Neuronal stem cell (in vitro differentiated cells): ENCODE measurements at places on chromosomes 5 and 9.

DNA sequence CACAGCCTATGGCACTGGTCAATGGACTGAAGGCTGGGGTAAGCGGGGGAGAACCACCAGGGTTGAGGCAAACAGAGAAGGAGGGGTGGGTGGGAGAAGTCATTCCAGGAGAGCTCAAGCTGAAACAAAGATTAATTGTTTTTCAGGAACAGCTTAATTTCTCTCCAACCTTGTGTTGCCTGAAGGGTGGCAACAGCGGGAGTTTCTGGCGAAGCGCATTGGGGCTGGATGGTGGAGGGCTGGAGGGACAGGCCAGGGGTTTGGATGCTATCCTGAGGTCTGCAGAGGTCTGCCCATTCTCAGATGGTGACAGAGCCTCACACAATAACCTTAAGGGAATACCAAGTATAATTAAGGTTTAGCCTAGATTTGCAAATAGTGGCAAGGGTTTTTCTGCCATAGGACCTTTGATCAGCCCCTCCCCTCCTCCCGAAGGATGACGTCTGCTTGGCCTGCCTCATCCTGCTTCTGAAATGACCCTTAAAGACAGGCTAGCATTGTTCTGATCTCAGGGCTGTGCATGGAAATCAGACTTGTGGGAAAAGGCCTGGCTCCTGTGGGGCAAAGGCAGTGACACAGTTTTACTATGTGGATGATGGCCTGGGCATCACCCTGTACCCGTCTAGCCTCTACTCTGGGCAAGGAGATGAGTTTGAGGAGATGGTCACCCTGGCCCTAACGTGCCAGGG, 32.7 kb downstream of the PSD2 start:
- no peak for DNase-seq

- DNase-seq: no peak
Observed at GRCh38 chr5:80622756-80623155, 31.7 kb upstream of the MSH3 start.

GRCh38 chr5:128163991-128164390, 80.4 kb downstream of the SLC12A2 start:
- DNase-seq: no peak

DNA sequence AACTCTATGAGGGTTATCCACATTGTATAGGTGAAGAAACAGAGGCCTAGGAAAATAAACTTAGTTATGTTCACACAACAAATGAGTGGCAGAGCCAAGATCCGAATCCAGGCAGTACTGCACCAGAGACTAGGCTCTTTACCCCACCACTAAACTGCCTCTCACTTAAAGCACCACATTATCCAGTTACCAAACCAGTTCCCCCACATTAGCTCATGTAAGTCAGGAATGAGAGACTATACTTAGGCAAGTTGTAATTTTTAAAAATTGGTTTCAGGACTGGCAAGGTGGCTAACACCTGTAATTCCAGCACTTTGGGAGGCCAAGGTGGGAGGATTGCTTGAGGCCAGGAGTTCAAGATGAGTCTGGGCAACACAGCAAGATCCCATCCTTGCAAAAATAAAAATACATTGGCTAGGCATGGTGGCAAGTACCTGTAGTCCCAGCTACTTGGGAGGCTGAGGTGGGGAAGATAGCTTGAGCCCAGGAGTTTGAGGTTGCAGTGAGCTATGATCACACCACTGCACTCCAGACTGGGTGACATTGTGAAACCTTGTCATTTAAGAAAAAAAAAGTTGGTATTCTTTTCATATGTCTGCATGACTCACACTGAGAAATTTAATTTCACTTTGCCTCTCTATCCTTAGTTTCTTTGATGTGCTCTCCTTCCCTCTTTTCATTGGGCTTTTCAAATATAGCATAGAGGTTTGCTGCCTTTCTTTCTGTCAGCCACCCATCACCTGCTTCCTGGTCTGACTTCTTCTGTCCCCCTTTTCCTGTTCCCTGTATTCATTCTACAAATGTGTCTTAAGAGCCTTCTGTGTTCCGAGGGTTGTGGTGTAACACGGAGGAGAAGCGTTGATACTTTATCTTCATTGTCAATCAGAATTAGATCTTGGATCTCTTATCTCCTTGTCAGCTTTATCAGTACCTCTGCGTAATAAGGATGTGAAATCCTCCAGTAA, 64.7 kb downstream of the ERMP1 start:
- no peak for DNase-seq

DNA sequence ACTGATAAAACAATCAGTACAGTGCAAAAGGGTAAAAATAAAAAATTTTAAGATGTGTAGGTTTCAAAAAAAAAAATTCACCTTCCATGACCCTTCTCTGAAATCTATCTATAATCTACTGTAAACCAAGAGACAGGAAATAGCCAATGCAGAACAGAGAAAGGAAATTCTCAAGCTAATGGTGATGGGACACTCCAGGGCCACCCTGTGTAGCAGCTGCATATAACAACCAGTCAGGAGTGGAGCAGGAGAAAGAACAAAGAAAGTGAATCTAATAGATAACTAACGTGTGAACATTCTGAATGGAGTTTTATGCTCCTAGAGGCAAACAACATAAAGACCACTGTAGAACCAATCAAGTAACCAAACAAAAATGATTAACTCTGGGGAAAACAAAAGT, 16.6 kb downstream of the SPTLC1 start:
- no peak for DNase-seq

DNA sequence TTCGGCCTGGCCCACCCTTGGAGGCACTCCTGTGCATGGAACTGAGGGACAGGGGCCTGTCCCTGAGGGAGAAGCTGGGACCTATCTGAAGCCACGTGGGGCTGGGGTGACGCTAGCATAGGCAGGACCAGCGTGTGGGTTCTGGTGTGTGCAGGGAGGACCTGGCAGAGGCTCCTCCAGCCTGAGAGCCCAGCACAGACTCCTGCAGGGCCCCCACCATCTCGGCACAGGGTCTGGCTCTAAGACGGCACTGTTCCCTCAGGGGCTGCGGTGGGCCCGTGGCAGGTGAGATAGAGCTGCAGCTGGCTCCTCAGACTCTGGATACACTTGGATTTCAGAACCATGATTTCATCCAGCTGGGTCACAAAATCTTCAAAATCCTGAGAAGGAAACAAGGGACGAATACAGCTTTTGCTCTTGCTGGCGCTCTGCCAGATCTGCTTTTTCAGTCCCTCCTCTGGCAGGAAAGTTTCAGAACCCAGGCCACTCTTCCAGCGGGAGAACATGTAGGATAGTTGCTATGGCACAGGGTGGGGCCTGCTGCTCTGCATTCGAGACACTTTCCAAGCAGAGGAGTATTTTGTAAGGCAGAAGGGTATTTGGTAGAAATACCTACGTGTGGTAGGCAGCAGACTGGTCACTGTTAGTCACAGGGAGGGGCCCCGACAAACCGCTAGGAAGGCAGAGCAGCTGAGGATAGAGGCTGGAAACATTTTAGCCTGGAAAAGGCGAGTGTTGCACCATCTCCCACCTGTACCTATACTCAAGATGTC, 74.7 kb downstream of the KIF24 start:
- no peak for DNase-seq

DNA sequence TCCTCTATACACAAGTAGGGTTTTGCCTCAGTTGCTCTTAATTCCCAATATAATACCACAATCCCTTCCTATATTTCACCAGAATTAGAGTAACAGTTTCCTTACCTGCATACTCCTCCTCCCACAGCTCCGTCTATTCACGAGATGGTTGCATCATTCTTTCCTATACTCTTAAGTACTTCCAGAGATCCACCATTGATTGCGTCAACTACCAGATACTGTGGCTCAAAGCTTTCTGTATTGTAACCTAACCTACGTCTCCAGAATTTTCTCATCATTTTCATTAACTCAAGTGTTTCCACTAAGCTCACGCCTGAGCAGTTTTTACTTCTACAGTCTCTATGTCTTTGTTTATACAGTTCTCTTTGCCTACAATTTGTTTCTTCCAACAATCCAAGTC, 31.2 kb upstream of the MINAR2 start:
- DNase-seq: no peak

GRCh38 chr5:17443333-17444130, 54.5 kb upstream of the TAF11L2 start:
- DNase-seq: no peak

DNA sequence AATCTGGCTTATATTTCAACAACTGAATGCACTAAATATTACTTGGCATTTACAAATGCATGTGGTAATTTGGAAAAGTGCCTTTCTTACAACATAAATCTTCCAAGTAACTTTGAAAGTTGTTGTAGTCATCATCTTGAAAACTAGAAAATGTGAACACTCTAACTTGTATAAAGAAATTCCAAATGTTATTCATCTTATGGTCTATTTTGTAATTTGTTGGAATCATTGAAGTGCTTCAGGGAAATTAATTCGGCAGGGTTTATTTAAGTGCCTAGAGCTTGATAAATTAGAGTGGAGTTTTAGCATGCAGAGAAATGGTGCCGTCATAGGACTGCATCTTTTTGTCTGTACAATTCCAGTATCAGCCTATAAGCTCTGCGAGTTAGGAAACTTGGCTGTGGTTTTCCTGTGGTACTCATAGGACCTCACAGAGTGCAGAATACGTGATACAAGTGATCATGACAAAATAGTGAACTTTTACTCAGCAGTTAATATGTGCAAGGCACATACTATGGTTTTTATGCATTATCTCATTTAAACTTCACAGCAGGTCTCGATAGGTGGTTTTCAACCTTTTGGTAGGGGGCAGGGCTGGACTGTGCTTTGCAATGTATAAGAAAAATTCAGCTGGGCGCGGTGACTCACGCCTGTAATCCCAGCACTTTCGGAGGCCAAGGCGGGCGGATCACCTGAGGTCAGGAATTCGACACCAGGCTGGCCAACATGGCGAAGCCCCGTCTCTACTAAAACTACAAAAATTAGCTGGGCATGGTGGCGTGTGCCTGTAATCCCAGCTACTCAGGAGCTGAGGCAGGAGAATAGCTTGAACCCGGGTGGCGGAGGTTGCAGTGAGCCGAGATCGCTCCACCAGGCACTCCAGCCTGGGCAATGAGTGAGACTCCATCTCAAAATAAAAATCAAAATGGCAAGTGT, 79.6 kb downstream of the RAI14 start:
- no peak for DNase-seq

- no peak for DNase-seq
Observed at GRCh38 chr9:137371946-137372651, 50.9 kb downstream of the EXD3 start.

DNA sequence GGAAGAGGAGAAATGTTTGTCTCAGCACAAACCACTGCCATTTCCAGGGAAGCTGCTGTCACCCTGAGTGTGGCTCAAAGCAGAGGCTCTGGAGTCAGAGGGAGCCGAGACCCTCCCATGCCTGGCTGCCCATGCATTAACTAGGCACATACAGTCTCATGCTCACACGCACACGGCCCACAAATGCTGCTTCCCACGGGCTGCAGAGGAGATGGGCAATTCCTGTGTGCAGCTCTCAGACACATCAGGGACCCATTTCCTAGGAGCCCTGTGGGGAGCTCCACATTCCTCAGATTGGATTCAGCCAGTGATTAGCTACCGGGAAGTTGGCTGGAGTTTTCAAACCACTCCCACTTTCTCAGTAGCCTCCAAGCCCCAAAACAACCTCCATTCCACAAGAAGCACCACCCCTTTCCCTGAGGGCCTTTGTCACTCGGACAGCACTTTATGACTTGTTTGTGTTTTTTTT, 9.1 kb upstream of the PTGES start:
- no peak for DNase-seq

DNA sequence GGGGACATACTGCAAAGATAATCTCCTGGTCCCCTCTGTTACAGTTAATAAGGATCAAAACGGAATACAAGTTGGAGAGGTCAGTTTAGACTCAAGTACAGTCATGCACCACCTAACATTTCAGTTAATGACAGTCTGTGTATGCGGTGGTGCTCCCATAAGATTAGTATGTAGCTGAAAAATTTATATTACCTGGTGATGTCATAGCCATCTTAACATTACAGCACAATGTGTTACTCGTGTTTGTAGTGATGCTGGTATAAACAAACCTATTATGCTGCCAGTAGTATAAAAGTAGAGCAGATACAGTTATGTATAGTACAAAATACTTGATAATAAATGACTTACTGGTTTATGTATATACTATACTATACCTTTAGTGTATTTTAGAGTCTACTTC, 207.9 kb downstream of the GDNF start:
- no peak for DNase-seq

- DNase-seq: no peak
Observed at GRCh38 chr5:15992918-15993317, 186.7 kb downstream of the MARCHF11 start.
